Cerebellar nuclear complex (tissue), 1 donor: ENCODE measurements at places on chromosomes 1 and 21.

DNA sequence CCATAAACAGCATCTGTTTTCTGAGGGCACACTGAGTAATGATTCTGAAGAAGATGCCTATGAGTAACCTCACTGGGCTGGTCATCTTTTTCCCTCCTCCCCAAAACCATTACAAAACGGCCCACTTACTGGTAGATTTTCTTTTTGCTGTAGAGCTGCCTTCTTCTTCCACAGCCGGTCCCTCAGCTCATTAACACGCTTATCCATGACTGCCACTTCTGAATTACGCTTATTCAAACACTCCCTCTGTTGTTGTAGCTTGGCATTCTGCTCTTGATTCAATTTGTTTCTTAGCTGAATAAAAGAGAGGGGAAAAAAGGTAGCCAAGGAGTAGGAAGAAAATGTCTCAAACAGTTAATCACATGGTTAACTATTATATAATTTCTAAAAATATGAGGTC is 43.1 kb downstream of the TP53BP2 start:
- DNase-seq = no peak

DNA sequence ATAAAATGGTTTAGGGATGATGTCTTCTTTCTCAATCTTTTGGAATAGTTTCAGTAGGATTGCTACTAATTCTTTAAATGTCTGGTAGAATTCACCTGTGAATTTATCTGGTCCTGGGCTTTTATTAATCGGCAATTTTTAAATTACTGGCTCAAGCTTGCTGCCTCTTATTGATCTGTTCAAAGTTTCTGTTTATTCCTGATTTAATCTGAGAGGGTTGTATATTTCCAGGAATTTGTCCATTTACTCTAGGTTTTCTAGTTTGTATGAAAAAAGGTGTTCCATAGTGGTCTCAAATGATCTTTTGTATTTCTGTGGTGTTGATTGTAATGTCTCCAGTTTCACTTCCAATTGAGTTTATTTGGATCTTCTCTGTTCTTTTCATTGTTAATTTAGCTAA is 617.8 kb downstream of the LTN1 start:
- DNase-seq = no peak

DNA sequence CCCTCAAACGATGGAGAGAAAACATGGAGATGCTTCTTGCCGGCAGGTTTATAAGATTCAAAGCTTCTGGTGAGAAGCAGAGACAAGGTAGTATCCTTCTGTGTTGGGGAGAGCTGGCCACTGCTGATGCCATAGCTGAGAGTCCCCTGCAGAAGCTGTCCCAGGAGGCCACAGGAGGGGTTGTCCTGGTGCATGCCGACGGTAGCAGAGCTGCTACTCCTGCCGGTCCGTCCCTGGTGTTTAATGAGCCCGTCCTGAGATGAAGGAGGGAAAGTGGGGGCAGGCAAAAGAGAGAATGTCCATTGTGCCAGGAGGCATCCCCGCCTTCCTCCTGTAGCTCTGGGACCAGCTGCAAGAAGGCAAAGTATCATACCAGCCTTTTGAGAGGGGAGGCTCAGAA is 10.4 kb upstream of the C2CD2 start:
- no peak for DNase-seq

DNA sequence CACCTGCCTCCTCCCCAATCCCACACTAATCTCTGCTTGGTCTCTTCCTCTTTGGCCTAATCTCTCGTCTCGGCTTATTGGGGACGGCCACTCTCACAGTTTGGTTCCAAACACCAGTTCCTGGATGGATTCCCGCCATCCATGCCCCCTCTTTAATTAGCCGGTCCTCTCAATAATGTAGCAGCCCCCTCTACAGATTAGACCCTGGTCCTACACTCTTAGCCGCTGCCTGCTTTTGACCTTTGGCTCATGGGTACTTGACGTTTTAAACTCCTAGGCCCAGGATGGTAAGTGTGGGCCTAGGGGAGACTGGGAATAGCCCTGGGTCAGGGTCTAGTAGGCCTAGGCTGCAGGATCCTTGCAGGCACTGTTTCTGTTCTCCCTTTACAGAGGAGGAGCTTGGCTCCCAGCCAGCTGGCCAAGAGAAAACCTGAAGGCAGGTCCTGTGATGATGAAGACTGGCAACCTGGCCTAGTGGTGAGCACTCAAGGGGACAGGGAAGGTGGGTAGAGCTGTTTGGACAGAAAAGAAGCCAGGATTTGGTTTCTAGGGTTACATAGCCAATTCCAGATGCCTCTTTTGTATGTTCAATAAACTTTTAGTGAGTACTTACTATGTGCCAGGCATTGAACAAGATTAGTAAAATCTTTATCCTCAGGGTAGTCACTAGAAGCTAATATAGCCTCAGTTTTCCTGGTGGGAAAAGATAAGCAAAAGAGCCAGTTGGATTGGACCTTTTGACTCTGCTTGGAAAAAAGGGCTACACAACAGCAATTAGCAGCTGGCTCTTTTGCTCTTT is 758 bp downstream of the RAD54L start:
- no peak for DNase-seq
